Tibial nerve (tissue), 4 donors: ENCODE measurements at places on chromosomes 7 and 10.

GRCh38 chr7:158015403-158016179, 572.0 kb downstream of the PTPRN2 start:
- H3K36me3 ChIP-seq, result no peaks in the 10 kb centered on the region
- DNase-seq, result no peak
- no peak overlapping the region for H3K27ac ChIP-seq
- peaks cover 4% of the 10 kb centered on the region for H3K4me1 ChIP-seq

GRCh38 chr7:151236406-151236805, 4.1 kb downstream of the CHPF2 start:
- no peaks in the 10 kb centered on the region for H3K27me3 ChIP-seq
- peaks cover 18% of the 10 kb centered on the region for H3K4me1 ChIP-seq
- no peak for DNase-seq
- H3K36me3 ChIP-seq, result peaks cover 68% of the 10 kb centered on the region
- H3K27ac ChIP-seq, result no peak overlapping the region

DNA sequence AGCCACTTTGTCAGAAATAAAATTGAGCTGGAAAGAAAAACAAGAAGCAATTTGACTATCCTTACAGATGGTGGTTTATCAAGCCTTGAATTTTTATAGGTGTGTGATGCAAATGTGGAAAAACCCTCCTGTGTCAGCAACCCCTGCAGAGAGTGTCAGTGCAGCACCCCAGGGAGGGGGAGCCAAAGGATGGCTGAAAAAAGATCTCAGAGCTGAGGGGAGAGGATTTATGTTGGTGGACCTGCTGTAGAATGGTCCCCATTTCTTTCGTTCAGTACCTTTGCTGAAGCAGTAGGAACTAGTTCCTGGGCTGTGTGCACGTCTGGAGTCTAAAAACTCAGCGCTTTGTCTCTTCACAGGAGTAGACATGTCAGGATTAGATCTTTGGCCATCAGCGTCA, 239.0 kb downstream of the PHTF2 start:
- no peak overlapping the region for H3K27ac ChIP-seq
- H3K4me1 ChIP-seq, result peaks cover 6% of the 10 kb centered on the region
- no peaks in the 10 kb centered on the region for H3K27me3 ChIP-seq

- no peaks in the 10 kb centered on the region for H3K36me3 ChIP-seq
- no peaks in the 10 kb centered on the region for H3K27me3 ChIP-seq
- DNase-seq, result no peak
- H3K4me1 ChIP-seq, result peaks cover 8% of the 10 kb centered on the region
- H3K4me3 ChIP-seq, result no peak overlapping the region
Observed at GRCh38 chr7:95088536-95089215, 181.3 kb downstream of the PPP1R9A start.

DNA sequence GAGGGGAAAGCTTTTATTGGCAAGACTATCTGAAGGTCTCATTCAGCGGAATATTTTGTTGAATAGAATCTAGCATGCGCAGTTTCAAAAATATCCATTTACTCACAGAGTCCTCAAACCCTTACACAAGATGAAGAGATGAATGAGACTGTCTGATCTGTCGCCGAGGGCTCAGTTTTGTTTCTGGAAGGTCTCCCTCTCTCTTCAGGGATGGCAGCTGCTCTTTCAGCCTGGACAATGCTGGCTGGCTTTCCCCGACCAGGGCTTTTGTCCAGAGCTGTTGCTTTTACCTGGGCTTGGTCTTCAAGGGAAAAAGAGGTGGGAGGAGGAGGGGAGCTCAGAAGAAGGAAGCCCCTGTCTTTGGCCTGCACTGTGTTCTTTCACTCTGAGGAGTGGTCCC, 81.9 kb upstream of the BTBD16 start:
- H3K27me3 ChIP-seq, result no peaks in the 10 kb centered on the region
- no peak for DNase-seq
- no peak overlapping the region for H3K27ac ChIP-seq
- no peaks in the 10 kb centered on the region for H3K4me1 ChIP-seq
- H3K36me3 ChIP-seq, result no peaks in the 10 kb centered on the region
- H3K4me3 ChIP-seq, result no peak overlapping the region

DNA sequence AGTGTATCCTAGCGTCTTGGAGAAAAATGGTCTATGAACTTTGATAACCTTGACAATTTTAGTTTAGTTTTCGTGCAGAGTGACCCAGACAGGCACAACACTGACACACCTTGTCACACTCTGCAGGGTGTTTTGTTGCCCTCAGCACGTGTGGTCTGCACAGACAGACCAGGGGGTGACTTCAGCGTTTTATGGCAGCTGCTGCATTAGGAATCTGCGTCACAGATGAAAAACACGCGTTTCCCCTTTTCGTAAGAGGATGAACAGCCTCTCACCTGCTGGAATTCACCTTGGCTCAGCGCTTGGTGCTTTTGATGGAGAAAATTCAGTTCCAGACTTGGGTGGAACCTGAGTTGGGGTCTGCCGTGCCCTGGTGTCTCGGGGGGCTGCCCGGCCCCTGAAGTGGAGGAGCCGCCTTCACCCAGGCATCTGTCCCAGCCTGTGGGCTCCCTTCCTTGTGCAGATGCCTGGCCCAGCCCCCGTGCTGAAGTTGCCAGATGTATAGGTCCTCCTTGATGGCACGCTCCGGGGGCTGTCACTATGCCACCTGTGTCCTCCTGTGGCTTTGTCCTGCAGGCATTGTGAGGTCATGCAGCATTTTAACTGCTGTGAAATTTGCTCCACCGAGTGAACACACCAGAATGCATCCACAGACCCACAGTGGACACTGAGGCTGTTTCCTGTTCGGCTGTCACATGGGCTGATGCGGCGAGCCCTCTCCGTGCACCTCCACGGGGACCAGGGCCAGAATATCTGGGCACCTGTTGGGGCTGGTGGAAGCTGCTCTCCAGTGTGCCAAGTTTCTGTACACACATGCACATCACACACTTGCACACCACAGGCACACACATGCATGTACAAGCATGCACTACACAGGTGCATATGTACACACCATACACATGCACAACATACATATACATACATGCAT, 18.3 kb downstream of the INPP5A start:
- no peaks in the 10 kb centered on the region for H3K4me1 ChIP-seq
- peaks cover 7% of the 10 kb centered on the region for H3K36me3 ChIP-seq
- no peak overlapping the region for H3K4me3 ChIP-seq
- H3K27me3 ChIP-seq, result no peaks in the 10 kb centered on the region
